CD4-positive, alpha-beta T cell treated with Interleukin-6 for 4 hours (primary cell): ENCODE measurements at places on chromosomes 6 and 20.

DNA sequence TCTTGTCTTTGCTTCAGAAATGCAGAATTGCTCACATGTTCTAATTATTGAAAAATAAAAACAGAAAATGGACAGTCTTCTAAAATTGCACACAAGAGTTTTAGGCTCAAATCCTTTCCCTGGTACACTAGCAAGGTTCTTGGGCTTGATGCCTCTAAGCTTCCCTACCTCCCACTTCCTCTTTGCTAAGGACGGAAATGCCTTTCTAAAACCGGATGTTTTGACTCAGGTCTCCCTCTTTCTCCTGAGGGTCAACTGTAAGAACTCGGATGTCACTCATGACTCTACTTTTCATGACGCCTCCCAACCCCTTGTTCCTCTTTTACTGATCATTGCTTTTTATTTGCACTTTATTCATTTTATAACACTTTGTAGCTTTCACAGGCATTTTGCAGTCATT, 613.5 kb downstream of the C6orf118 start:
- no peak for DNase-seq

- DNase-seq = no peak
These were observed 1.1 kb downstream of the OCSTAMP start for GRCh38 chr20:46549188-46549972.

DNA sequence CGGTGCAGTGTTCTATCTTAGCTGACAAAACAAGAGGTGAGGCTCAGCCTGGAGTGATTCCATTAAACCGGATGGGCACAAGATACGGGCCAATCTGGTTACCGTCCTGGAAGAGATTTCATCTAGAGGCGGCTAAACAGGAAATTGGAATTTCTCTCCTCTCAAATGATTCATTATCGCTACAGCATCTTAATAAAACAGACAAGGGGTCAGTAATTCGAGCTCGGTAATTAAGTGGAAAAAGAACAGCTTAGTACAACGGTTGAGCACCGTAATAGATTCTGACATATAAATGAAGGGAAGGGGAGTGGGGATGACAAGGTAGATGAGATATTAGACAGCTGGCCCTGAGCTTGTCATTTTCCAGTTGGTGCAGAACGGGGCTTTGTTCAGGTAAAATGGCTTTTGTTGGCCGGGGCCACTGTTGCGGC, 137.2 kb downstream of the EDN3 start:
- DNase-seq = no peak

- DNase-seq = no peak
These were observed 249.2 kb upstream of the RREB1 start for GRCh38 chr6:6858533-6858982.

GRCh38 chr6:45786355-45786781, 229.3 kb downstream of the CLIC5 start:
- DNase-seq = no peak

DNA sequence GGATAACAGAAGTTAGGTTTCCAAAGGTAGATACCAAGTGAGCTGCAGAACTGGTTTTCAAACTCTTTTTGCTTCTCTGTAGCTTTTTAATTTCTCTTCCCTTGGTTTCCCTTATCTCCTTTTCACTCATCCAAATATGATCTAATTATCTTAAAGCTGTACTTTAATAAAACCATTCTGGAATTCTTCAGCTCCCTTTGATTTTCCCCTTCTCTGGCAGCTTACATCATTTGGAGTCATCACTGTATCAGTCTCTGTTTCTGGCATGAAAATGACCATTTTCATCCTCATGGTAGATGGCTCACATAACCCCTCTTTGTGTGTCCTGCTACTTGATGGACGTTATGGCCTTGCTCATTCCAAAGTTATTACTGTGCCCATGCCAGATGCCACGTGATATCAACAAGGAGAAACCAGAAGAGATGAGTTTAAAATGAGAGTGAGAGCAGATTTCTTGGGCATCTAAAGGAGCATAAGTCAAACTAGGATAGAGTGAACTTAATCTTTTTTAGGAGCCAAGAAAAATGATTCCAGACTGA, 620.2 kb downstream of the QKI start:
- DNase-seq = no peak
